ENCODE measurements at places on chromosomes 1 and 21.
A peak's percentile ranks its signal among the peaks of the same experiment; 100 is the strongest.

DNA sequence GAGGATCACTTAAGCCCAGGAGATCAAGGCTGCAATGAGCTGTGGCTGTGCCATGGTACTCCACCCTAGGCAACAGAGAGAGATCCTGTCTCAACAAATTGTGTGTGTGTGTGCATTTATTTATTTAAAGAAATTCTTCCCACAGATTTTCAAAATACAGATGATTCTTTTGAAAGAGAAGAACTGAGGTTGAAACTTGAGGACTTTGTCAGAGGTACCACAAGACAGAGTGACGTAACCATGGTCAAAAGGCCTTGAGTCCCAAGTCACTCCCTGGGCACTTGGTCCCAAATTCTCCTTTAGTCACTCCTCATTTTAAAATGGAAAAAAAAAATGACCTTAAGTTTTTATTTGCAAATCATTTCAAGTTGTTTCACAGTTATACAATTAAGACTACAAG is 57.4 kb downstream of the TIAM1 start:
- DNase-seq: no peak

GRCh38 chr21:42226626-42227025 is 7.7 kb downstream of the ABCG1 start:
- DNase-seq: no peak

DNA sequence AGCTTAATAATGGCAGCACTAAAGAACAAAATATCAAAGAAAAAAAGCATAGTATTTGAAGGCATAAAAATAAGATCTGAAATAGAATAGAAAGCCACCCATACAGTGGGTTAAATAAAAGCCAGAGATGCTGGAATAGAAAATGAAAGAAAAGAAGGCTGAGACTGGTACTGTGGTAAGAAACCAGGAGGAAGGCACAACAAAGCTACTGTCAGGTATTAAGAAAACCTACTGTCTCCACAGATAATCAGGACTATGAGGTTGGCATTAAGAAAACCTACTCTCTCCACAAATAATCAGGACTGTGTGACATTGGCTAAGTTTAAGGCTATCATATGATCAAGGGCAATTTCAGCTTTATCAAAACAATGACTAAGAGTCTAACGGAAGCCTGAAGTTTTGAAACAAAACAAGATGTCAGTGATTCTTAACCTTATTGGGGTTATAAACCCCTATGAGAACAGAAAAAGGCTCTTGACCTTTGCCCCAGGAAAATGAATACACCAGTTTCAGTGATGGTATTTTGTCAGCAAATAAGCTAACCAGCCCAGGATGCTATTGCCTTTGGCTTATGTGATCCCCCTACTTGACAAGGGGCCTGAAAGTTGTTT is 24.4 kb downstream of the MCOLN2 start:
- DNase-seq: no peak

DNA sequence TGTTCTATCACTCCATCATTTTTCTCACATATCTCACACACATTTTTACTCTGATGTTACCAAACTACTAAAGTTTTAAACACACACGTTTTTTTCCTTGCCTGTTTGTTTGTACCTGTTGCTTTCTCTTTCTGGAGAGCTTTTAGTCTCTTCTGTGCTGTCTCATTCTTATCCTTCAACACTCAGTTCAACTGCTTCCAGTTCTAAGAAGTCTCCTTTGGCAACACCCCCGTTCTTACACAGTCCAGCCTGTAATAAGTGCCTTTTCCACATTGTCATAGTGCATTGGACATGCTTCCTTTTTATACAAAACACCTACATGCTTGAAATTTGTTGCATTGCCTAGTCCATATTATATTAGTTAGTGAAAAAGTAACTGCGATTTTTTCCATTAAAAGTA is 360.2 kb upstream of the BRINP3 start:
- DNase-seq: no peak

GRCh38 chr1:6918186-6918924 is 133.1 kb downstream of the CAMTA1 start:
- peak; percentile 83 for DNase-seq

DNA sequence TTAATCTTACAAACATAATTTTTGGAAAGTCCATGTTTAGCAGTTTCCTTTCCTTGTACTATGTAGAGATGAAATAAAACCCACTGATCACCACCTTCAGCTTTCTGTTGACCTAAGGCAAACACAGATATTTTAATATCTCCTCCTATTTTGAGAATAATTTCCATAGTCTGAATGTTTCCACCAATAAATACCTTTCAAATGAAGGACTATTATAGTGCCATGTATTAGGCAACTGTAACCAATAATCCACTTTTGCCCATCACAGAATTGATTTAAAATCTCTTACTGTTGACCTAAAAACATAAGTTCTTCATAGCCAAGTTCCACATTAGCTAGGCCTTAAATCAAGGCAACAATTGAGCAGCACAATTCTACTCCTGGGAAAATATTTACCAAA is 1.8 kb downstream of the CDC42BPA start:
- no peak for DNase-seq

DNA sequence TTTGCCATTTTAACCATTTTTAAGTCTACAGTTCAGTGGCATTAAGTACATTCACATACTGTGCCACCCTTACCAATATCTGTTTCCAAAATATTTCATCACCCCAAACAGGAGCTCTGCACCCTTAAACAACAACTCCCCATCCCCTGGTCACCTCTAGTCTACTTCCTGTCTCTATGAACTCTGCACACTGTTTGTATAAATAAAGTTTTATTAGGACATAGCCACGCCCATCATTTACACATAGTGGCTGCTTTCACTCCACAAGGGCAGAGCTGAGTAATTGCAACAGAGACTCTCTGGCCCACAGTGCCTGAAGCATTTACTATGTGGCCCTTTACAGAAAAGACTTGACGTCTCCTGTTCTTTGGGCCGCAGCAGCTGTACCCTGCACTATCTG is 30.1 kb downstream of the KCNAB2 start:
- DNase-seq: no peak

GRCh38 chr1:40141878-40142535 is 19.2 kb upstream of the RLF start:
- DNase-seq: no peak

GRCh38 chr21:39737376-39738000 is 7.5 kb upstream of the IGSF5 start:
- DNase-seq: no peak

DNA sequence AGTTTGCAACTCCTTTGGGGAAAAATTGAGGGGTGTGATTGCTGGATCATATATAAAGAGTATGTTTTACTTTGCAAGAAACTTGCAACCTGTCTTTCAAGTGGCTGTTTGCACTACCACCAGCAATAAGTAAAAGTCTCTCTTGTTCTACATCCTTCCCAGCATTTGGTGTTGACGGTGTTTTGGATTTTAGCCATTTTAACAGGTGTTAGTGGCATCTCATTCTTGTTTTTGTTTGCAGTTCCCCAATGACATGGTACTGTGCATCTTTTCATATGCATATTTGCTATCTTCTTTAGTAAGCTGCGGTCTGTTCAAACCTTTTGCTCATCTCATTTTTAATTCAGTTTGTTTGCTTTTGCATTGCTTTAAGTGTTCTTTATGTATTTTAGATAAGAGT is 535.5 kb downstream of the LRRIQ3 start:
- no peak for DNase-seq

DNA sequence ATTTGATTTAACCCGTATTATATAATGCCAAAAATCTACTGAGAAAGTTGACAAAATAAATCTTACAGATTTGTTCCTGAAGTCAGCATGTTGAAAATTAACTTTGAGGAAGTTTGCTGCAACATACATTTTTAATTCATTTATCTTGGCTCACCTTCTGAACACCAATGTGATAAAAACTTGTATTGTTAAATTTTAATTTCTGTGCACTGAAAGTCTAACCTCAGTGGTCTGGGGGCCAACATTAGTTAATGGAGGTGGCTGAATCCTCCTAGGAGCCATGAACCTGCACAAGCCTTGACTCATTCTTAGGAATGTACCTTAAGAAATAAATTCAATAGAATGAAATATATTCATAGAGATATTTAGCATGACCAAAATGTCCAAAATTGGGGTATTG is 95.3 kb downstream of the ADSS2 start:
- DNase-seq: no peak

DNA sequence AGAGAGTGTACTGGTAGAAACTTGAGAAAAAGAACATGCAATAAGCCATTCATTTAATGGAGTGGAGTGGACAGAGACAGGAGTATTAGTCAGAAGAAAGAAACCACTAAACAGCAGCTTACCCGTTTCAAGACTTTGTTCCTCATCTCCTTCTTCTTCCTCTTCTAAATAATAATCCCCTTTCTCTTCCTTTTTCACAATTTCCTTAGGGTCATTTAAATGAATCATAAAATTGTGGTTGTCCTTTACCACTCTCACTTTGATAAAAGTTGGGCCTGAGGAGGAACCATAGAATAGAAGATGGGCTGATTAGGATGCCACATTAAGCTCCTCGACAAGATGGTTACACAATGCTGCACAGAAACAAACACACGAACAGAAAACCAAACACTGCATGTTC is 109.6 kb downstream of the WDR3 start:
- DNase-seq: no peak

DNA sequence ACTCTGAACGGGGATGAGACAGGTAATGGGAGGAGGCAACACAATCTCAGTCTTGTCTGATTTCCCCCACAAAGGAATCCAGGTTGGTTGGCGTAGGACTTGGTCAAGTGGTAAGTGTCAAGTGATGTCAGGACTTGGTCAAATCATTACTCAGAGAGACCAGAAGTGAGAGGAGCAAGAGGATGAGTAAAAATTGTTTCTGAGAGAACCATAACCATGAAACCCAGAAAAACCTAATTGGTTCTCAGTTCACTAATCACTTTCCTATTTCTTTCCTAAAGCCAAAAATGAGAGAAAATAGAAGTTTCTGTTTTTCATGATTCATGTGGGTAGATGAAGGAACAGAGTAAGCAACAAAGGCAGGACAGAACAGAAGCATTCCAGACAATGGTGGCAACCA is 5.0 kb downstream of the PHC2 start:
- DNase-seq: no peak

- no peak for DNase-seq
Measured at GRCh38 chr1:170267317-170267716, 121.6 kb downstream of the NTMT2 start.

DNA sequence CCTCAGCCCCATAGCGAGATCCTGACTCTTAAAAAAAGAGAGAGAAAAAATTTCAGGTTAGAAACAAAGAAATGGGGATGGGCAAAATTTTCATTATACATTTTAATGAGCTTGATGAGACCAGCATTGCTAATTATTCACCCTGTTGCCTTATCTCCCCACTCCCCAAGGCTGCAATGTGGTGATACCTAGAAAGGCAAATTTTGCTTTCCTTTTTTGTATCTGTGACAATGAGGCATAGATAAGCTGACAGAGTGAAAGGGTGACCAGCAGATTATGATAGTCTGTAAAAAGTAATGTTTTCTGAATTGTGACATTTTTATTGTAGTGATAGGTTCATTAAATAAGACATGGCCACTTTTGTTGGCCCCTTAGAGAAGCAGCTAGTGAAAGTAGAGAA is 12.9 kb downstream of the SRRM1 start:
- DNase-seq: no peak

DNA sequence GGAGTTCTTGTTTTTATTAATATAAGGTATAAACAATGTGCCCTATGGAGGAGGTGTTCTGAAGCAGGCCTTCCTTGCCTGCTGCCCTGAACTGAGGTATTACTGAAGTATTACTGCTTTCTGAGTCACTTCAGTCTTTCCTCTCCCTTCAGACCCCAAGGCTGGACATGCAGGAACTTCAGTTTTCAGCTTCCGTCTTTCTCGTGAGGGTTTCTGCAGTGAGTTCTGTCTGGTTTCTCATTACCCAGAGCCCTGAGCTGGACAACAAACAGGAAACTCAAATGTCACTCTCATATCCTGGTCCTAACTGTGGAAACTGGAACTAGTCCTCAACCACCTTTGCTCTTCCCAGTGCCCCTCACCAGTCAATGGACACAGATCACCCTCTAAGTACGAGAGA is 46.8 kb downstream of the ELAVL4 start:
- DNase-seq: no peak

- no peak for DNase-seq
Measured at GRCh38 chr1:30101016-30101415, 622.4 kb downstream of the MATN1 start.

DNA sequence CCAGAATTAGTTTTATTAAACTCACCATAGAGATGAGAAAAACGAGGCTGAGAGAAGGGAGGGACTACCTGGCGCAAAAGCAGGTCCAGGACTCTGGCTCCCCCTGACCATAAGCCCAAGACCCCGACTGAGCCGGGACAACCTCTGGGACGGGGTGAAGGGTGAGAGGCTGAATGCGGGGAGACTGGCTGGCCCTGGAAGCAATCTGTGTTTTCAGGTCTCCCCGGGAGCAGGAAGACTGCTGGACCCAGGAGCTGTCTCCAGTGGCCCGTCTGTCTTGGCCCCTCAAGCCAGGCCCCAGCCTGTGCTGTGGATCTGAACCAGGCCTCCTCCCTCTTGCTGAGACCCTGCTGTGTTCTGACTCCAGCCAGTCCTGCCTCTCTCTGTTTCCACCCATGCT is 240.8 kb downstream of the TRABD2B start:
- peak; percentile 49 for DNase-seq

GRCh38 chr21:29326914-29327554 is 28.3 kb downstream of the BACH1 start:
- DNase-seq: no peak

DNA sequence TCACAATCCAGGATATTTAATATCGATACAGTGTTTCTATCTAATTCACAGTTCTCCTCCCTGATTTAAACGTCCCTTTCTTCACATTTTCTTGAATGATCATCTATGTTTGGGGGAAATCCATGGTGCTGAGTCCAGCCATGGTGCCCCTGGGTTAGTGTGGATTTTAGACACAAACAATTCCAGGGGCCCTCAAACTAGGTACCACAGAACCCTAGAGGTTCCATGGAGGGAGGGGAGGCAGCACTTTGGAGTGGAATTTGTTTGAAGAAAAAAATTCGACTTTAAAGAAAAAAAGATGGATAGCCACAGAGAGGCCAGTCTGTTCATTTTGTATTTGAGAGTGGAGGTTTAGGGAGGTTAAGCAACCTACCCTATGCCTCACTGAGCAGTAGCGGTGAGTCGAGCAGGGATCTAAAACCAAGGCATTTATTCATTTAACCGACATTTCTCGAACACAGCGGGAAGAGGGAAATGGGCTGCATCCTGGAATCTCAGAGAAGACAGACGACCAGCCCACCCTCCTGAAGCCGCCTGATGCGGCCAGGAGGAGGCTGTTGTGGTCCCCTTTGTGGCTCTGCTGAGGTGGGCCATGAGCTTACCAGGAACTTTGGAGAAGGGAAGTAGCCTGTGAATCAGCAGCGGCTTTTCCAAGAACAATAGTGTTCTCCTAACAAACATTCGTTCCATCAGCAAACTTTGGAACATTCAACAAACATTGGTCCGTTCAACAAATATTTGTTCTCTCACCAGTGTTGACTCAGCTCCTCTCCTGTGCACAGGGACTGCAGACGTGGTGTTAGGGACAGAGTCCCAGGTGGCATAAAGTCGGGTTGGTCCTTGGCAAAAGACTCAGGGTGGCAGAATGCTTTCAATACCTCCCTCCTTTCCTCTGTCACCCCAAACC is 103.5 kb upstream of the ZBTB40 start:
- DNase-seq: no peak

DNA sequence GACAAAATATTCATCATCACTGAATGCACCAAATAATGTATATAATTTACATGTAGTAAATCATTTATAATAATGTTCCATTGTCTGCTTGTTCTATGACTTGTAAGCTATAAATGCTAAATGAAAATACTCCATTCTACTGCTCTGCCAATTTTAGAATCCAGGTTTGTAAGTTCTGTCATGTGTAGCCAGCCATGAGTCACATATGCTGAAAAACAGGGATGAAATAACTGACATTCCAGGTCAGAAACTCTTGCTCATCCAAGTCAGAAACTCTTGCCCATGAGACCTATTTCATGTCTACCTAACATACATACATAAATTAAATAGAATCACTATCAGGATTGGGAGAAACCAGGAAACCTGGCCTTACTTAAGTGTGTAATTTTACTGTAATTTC is 95.6 kb downstream of the ASH1L start:
- DNase-seq: no peak

Data from mesenteric fat pad (tissue), 1 donor.